MG63 (cell line): ENCODE measurements at places on chromosomes 6 and 20. TPM values are rescaled to one million over a fixed set of nuclear protein-coding genes. Genes with fewer than 3 reads are reported as not detected.

GRCh38 chr6:144468709-144469108 is 183.6 kb downstream of the UTRN start:
- DNase-seq: no peak

DNA sequence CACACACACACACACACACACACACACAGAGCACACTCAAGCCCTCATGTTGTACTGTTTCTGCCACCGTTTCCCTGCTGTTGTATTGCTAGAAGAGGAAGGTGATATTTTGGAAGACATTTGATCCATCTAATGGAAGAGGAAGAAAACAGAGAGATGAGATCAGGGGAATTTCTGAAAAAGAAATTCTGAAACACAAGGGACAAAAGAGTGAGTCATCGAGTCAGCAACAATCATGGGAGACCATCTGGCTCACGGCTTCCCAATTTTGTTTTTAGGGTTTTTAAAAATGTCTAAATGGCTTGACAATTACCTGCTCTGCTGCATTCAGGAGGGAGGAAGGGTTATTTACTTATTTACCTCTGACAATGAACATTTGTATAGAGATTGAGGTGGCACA is 22.0 kb downstream of the SOX4 start:
- no peak for DNase-seq

GRCh38 chr6:25340431-25341202 is 61.4 kb downstream of the CARMIL1 start:
- no peak for DNase-seq

DNA sequence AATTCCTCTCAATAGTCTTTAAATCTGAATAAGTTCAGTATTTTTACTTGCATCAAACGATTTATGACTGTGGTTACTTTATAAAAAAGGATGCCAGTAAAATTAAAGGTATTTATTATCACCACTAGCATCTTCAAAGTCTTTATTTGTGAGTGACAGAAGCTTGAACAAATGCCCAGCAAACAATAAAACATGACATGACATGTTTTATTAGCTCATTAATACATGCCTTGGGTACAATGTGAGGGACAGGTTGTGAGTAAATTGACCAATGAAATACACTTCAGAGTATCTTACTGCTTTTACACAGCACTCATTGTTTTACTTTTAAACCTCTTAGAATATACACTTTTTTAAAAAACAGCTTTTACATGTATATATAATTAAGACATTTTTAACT is 113.4 kb upstream of the BEND3 start:
- DNase-seq: no peak

DNA sequence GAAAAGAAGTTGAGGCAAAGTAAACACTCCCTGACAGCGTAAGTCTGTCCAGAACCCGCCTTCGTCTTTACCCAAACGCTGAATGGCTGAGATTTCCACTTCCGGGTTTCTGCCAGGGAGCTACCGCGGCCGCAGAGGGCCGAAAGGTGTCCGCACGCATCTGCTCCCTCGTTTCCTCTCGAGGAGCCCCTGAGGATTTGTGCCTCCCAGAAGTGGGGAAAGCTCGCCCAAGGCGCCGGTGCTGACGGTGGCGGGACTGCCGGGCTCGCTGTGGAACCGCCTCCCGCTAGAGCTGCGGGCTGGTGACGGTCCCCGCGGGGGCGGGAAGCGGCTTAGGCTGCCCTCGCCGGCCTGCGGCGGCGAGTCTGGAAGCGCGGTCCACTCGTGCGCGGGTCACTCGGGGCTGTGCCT is 1760.2 kb upstream of the DEFB115 start:
- no peak for DNase-seq

GRCh38 chr6:69948479-69949114 is 82.2 kb downstream of the COL19A1 start:
- no peak for DNase-seq

GRCh38 chr6:18506382-18507017 is 119.3 kb downstream of the RNF144B start:
- DNase-seq: no peak

- no peak for DNase-seq
Measured at GRCh38 chr20:17688965-17689364, 6.9 kb upstream of the RRBP1 start.

DNA sequence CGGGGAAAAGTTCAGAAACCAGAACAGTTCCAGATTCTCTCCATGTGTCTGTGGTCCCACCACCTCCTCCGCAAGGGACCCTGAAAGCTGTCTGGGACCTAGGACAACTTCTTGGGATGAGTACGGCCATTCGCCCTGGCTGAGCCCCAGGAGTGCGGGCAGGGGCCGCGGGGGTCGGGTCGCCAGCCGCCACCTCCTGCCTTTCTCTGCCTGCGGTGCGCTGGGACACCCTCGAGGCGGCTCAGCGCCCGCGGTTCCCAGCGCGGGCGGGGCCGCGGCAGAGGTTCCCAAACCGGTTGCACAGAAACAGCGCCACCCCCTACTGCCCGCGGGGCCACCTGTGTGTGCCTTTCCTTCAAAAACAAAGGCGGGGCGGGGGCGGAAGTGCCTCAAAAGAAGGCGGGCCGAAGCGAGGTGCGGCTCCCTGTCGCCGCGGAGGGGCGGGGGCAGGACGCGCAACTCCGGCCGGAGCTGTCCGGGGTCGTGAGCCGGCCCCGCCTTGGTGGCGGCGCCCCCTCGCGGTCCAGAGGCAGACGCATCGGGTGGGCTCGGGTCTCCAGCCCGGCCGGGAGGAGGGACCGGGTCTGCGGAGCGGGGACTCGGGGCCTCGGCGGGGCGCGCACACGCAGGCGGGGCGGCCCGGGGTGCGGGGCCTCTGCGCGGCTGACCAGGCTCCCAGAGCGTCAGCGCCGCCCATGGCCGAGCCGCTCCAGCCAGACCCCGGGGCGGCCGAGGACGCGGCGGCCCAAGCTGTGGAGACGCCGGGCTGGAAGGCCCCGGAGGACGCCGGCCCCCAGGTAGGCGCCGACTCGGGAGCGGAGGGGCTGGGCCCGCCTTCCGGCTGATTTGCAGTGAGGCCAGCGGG is at the start of gene HEBP2:
Gene HEBP2, plus strand, starts transcription at position 423 of the 865 bp plus-strand sequence. Its CDS starts 273 bp downstream, at position 696.
- DNase-seq: peak; percentile 96

- no peak for DNase-seq
Measured at GRCh38 chr20:1001116-1001515, 995 bp downstream of the RSPO4 start.

DNA sequence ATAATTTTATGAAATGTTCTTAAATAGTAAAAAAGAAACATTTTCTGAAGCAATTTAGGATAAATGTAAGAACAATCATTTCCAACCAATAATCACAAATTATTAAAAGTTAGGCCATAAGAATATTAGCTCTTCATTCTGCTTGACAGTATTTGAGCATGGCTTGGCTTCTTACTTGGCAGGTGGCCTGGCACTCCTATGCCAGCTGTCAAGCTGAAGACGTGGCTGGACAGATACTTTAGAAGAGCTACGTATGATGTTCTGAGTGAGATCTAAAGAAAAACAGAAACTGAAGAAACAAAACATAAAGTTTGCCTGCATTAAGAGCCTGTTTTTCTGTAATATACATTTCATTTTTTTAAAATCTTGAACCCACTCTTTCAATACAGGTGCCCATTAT is 438.9 kb downstream of the GRIK2 start:
- DNase-seq: no peak

GRCh38 chr6:125259354-125259736 is 42.4 kb downstream of the HDDC2 start:
- no peak for DNase-seq

GRCh38 chr20:1632178-1632577 is 12.4 kb upstream of the SIRPB1 start:
- DNase-seq: no peak

DNA sequence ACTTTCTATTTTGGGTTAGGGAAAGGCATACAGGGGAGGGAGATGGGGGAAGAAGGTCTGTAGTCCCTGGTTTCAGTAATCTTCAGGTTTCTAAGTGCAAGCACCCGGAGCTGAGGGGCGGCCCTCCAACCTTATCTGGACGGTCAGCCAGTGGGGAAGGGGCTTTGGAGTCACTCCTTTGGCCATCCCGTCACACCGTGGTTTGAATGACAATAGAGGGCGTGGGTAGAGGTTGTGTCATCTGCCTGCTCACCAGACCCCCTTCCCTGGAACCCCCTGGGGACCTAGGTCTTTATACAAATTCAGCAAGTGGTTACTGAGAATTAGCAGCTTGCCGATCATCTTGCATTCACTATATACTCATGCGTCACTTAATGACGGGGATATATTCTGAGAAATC is 29.1 kb downstream of the STK35 start:
- no peak for DNase-seq

DNA sequence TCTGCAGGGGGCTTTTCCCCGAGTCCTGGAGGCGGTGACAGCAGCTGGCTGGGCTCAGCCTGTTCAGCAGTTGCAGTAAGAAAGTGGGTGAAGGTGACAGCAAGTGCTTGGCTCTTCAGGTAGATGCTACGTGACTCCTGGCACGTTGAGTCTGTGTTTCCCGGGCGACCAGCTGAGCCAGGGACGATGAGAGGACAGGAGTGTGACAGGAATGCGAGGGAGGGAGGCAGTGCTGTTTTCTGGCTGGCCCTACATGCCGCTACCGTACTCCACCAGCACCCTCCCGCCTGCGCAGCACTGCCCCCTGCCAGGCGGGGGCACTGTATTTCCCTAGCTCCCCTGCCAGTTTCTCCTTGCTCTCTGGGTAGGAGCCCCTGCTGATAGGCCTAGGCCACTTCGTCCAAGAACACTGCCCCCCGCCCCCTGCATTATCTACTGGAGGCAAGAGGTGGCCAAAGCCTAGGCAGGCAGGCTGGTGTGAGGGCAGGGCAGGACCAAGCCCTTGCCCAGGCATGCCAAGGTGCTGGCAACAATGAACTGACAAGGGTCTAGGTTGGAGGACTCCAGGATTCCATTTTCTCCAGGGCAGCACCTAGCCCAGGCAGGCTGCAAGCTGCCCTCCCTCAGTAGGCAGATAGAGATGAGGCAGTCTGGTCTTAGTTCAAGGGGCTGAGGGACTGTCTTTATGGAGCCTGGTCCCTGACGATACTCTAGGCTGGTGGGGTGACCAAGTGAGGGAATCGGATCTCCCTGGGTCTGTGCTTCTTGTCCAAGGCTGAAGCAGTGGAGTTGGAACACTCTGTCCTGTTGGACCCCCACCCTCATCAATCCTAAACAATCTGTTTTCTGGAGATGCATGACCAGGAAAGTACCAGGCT is 19.2 kb downstream of the MRPS18A start:
- no peak for DNase-seq

DNA sequence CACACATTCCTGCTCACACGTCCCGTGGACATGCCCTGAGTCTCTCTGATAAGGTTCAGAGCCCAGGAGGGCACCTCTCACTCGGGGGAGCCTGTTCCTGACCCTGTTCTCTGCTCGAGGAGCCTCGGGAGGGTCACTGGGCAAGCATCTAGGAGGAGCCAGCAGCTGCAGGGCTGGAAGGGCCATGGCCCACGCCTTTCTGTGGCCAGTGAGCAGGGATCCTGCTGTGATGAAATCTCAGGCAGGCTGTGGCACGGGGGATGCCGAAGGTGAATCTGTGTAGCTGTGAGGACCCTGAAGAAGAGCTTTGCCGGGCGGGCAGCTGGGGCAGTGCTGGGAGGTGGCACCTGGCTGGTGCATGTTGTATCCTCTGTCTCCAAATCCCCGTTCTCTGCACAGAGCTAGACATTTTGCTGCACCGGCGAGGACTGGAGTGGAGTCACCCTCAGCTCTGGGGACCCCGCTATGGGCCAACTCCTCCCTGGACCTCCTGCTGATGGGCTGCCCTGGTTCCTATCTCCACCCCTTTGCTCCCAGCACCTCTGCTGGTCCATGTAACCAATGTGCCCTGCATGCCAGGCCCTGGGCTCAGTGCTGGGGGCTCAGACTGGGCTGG is 7.1 kb upstream of the NPBWR2 start:
- DNase-seq: no peak

GRCh38 chr20:58023346-58023745 is 205.1 kb downstream of the ANKRD60 start:
- no peak for DNase-seq

LGSN gene
- total RNA-seq: not detected in 2 replicates

ROMO1 gene
- 143 and 318 TPM in 2 replicates for total RNA-seq

AIF1 gene
- not detected in 2 replicates for total RNA-seq

SLC35F1 gene
- not detected in 2 replicates for total RNA-seq

ITPR3 gene
- 7.1 and 14.5 TPM in 2 replicates for total RNA-seq
